PC-9 (cell line): ENCODE measurements at places on chromosomes 7 and 10. TPM values are rescaled to one million over a fixed set of nuclear protein-coding genes. Genes with fewer than 3 reads are reported as not detected.

Gene GPR158
- 9.0 and 12.2 TPM in 2 replicates for total RNA-seq

Gene CPA4
- 4.2 and 9.8 TPM in 2 replicates for total RNA-seq

Gene GLRX3
- total RNA-seq = 69.0 and 78.0 TPM in 2 replicates

Gene GRB10
- total RNA-seq = 47.9 and 55.8 TPM in 2 replicates

Gene BMPER
- 0.33 and 0.50 TPM in 2 replicates for total RNA-seq

Gene GRK5
- total RNA-seq = 4.8 and 5.3 TPM in 2 replicates

Gene HTR5A
- not detected in 2 replicates for total RNA-seq

Gene CALML3
- total RNA-seq = not detected in 2 replicates

Gene SAMD9L
- 3.6 and 4.1 TPM in 2 replicates for total RNA-seq

Gene TRIM74
- 1.2 and 2.6 TPM in 2 replicates for total RNA-seq

Gene POM121L12
- total RNA-seq = not detected in 2 replicates

Gene MEOX2
- total RNA-seq = 0.22 TPM in 1 of 2 replicates, not detected in the other

Gene GRID1
- total RNA-seq = not detected in 2 replicates
